Cortex of kidney (tissue), 1 donor: ENCODE measurements at places on chromosomes 2 and 18.

DNA sequence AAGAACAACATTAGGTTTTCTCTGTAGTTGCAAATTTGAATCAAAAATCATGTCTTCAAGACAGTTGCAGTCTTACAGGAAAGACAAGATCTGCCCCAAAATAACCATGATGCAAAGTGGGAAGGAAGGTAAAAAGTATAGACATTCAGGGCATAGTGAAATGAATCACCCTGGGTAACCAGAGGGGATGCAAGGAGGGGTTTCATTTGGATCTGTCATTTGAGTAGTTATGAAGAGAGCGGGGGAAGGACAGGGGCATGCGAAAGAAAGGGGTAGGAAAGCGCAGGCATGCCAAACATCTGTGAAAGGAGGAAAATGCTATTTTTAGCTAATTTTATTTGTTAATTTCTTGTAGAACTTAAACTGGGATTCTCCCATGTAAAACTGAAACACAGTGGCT, 219.1 kb upstream of the BOD1L2 start:
- no peak for DNase-seq

GRCh38 chr18:23397907-23398306, 55.2 kb upstream of the RIOK3 start:
- no peak for DNase-seq

DNA sequence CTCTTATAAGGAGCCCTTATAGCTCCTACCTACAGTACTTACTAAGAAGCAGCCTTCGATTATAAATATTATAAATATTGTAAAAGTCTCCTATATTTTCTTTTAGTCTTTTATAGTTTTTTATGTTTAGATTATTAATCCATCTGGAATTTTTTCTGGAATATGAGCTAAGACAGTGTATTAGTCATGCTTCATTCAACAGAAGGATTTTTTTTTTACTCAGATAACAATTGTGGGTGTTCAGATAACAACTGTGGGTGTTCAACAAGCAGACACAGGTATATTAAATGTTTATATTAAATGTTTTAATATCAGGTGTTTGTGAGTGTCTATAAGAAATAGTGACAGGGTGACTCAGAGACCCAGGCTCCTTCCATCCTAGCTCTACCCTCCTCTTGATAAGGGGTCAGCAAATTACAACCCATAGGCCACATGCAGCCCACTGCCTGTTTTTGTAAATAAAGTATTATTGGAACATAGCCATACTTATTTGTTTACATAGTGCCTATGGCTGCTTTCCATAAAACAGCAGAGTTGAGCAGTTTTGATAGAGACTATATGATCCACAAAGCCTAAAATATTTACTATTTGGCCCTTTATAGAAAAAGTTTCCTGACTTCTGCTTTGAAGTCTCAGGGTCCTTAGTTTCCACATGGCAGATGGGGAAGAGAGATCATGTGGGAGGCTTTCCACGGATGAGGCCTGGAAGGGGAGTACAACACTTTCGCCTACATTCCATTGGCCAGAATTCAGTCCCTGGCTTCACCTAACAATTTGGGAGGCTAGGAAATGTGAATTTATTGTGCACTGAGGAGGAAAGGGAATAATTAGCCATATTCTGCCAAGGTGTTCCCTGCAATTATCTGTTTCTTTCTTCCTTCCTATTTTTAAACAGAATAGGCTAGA, 4.3 kb upstream of the SPATS2L start:
- DNase-seq, result no peak

GRCh38 chr2:104854498-104855220, 744 bp downstream of the POU3F3 start:
- DNase-seq, result no peak

DNA sequence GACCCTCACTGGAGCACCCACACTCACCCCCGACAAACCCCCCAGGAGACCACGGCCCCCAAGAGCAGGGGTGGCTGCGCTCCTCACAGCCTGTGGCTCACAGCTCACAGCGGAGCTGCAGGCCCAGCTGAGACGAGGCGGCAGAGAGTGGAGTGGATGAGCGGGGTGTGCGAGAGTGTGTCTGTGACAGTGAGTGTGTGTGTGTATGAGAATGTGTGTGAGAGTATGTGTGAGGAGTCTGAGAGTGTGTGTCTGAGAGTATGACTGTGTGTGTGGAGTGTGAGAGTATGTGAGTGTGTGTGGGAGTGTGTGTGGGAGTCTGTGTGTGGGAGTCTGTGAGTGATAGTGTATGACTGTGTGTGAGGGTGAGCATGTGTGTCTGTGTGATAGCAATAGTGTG, 55.3 kb upstream of the ID2 start:
- no peak for DNase-seq

DNA sequence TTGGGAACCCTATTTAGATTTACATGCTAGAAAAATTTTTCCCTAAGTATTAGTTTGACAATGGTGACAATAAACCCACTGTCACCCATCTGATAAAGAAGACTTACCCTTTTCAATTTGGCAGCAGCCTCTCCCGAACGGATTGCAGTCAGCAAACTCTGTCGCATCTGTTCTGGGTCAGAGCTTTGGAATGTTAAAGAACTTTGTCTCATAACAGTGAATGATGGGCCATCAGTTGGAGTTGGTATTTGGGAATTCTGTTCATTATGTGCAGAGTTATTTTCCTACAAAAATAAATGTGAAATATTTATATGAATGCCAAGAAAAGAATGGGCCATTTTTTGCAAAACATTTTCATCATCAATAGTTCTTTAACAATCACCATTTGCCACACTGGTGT, 70.8 kb upstream of the GRB14 start:
- DNase-seq, result no peak

- no peak for DNase-seq
These were observed 59.8 kb downstream of the MEMO1 start for GRCh38 chr2:31950946-31951562.

DNA sequence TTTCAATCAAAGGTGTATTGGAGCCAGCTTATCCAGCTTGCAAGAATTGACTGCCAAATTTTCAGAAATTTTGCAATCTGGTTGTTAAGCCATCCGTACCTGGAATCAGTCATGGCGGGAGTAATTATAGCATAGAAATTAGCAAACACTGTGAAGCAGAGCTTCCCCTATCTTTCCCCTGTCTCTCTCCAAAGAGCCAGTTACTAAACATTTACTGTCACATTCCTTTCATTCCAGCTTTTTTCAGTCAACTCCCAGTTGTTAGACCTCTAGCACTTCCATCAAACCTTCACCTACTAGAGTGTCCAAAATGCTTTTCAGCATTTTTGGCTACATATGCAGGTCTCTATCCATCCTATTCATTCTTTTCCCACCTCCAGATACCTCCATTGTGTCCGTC, 137.4 kb downstream of the MC4R start:
- no peak for DNase-seq

DNA sequence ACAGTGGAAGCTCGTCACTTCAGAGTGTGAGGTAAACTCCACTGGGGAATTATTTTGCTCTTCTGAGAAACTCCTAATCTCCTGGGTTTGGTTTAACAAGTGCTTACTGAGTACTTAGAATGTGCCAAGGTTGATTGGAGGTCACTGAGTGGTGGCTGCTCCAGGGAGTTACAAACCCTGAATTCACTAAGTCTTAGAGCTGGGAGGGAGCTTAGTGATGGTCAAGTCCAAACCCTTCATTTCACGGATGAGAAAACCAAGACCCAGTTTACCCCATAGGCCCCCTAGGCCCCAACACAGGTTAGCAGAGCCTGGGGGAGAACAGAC, 52.0 kb downstream of the SLC4A5 start:
- DNase-seq, result no peak
